ENCODE measurements at places on chromosomes 12 and 14.

DNA sequence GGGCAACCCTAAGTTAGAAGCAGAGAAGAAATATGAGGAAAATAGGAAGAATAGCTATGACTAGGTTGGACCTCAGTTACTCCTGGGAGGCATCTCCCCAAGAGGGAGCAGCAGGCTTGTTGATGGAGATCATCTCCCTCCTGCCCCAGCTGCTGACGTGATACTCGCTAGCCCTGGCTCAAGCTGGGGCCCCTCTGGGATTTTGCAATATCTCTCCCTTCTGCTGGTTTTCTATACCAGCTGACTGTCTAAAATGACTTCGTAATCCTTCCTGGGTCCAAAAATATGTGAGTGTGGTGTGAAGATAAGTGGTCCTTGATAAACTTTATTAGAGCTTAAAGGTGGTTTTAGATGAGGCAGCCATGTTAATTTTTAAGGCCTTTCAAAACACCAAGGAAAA lies 4.5 kb upstream of the HECTD4 start:
- DNase-seq = no peak

DNA sequence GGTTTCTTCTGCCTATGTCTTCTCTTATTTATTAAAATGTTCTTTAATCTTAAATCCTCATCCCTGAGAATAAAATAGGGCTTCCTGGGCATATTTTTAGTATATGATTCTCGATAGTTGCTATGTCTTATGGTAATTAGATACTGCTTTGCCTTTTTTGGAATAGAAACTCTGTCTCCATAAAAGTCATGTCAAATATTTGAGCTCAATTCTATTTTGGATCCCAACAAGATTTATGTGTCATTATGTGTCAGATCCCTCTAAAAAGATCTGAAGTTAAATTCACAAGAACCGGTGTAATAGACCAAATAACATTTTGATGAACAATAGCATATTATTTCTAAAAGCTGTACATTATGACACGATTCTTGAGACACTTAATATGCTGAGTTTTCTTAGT lies 312.5 kb upstream of the PDE3A start:
- DNase-seq = no peak

DNA sequence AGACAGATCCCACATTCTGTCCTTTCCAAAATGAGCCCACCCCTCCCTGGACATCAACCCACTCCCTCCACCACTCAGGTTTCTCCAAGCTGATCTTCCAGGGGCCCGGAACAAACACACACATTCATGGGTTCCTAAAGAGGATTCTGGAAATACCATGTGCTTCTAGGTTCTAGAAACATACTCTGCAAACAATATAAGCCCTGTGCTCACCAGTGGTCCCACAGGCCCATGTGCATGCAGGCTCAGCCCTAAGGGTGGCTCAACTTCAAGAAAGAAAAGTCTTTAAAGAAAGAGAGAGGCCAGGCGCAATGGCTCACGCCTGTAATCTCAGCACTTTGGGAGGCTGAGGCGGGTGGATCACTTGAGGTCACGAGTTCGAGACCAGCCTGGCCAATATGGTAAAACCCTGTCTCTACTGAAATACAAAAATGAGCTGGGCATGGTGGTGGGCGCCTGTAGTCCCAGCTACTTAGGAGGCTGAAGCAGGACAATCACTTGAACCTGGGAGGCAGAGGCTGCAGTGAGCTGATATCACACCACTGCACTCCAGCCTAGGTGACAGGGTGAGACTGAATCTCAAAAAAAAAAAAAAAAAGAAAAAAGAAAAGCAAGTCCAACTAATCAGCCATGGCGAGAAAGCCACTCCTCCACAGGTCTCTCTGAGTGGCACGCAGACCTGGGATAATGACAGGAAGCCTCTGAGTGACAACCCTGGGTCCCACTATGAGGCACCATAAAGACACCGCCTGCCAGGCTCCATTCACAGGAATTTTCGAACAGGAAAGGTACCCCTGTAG lies 59.5 kb upstream of the PNMA1 start:
- DNase-seq = no peak

DNA sequence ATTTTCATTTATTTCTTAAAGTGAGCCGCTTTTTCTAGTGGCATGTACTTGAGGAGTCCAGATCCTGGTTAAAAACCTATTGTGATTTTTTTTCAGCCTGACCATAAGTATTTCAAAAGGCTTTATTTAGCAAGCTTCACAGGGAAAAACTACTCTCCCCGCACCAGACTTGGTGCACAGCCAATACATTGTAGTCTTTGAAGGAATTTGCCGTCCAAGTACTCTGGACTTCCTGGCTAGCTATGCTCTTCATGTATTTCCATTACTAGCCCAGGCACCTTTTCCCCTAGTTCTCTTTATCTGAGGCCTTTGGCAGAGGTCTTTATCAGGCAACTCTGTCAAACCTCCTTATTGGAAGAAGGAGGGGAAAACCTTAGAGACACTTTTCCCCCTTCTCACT lies 234.7 kb downstream of the CCDC91 start:
- DNase-seq = peak; percentile 45

DNA sequence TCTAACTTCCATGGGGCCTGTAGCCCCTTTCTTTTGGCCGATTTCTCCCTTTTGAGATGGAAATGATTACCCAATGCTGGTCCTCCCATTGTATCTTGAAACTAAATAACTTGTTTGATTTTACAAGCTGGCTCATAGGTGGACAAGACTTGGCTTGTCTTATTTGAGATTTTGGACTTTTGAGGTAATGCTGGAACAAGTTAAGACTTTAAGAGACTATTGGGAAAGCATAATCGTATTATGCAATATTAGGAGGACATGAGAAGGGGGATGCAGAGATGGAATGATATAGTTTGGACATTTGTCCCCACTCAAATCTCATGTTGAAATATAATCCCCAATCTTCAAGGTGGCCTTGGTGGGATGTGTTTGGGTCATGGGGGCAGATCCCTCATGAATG lies 49.2 kb upstream of the LYZ start:
- no peak for DNase-seq

- no peak for DNase-seq
Measured at GRCh38 chr12:24042651-24043050, 93.2 kb upstream of the SOX5 start.

GRCh38 chr12:55708695-55709233 lies 1.1 kb upstream of the ITGA7 start:
- DNase-seq = no peak

DNA sequence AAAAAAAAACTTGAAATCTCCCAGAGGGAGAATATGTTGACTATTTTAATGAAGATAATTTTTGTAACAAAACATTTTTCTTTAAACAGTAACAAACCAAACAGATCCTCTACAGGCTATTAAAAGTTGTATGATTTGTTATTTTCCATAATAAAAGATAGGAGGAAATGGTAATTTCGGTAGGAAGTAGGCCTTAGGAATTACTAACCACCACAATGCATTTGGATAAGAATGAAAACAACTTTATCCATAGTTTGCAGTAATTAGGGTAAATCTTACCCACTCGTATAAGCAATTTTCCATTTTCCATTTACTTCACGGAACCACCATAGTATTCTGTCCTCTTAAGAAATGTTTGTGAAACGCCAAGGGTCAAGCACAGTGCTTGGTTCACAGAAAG lies 6.0 kb downstream of the USP44 start:
- DNase-seq = no peak

- DNase-seq = peak; percentile 62
Measured at GRCh38 chr12:126493366-126494108, 1428.3 kb downstream of the AACS start.

DNA sequence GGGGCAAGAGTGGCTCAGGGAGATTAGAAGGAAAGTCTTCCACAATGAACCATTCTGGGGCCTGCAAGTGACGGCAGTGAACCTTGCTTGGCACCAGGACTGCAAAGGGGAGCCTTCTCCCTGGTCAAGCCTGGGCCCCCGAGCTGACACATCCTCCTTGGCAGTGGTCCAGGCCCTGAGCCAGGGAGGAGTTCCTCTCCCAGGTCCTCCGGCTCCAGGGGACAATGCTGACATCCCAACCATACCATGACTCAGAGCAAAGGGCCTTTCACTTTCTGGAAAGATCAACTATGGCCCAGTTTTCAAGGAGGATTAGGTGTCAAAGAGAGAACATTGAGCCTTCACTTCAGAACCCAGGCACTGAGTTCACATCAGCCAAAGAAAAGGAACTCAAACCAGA lies 756.5 kb upstream of the TBX3 start:
- peak; percentile 93 for DNase-seq

GRCh38 chr12:67991158-67991557 lies 1.9 kb downstream of the IFNG-AS1 start:
- no peak for DNase-seq

GRCh38 chr14:20801726-20802125 lies 918 bp downstream of the RNASE1 start:
- no peak for DNase-seq

- no peak for DNase-seq
Measured at GRCh38 chr12:97875064-97875463, 412.5 kb downstream of the RMST start.

DNA sequence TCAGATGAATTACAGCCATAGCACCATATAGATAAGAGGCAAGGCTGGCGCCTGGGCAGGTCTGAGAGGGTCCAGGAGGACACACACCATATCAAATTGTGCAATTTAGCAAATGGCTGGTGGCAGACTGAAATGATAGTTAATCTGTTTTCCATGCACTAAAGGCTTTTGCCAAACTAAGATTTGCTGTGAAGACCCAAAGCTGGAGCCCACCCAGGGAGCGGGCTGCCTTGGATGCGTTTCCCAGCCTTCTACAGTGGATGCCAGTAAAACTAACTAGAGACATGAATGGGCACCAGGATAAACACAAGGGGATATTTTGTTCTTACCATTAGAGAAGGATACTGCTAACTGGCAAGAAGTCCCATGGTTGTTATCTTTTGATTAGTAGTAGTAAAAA lies 475.1 kb downstream of the DPF3 start:
- DNase-seq = no peak

DNA sequence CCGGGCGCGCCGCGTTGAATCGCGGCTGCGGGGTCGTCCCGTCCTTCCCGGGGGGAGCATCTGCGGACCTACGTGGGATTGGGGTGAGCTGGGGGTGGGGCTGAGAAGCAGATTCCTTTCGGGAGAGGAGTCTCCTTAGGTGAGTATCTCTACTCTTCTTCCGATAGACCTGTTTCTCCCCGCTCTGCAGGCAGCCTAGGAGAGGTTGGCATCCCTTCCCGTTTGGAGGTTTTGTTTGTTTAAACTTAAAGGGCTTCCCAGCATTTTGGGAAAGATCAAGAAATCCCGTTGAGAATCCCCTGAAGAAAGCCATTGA lies 411 bp downstream of the TTLL5 start:
- no peak for DNase-seq

DNA sequence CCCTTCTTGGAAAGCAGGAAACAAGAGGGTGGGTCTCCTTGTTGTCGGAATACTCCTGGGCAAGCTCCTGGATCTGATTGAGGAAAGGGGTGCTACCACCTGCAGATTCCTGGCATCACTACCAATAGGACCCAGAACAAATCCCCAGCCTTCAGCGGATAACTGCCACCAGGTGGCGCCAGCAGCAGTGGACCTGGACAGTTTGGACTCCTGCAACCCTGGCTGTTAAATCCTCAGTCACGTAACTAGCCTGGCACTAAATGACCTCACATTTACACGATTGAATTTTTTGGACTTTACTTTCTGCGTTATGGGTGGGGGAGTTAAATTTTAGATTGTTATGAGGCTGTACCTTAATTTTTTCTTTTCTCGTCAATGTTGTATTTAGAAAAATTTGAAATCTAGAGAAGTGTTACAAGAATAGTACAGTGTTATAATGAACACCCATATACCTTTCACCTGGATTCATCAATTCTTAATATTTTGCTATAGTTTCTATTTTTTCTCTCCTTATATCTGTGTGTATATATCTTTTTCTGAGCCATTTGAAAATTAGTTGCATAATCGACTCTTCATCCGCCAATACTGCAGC lies 95.6 kb downstream of the GAS2L3 start:
- peak; percentile 63 for DNase-seq

DNA sequence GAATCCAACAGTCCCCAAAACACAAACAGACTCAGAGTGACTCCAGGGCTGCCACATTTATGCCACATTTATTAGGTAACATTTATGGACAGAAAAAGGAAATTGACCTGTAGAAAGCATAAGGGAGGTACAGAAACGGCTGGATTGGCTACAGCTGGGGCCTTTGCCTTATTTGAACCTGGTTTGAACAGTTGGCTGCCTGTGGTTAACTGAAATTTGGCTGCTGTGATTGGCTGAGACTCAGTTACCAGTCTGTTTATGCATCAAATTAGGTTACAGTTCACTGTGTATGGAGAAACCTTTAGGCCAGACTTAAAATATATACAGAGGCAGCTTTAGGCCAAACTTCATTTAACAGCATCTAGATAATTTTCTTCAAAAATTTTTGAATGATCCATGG lies 27.8 kb upstream of the PCNX1 start:
- DNase-seq = no peak

DNA sequence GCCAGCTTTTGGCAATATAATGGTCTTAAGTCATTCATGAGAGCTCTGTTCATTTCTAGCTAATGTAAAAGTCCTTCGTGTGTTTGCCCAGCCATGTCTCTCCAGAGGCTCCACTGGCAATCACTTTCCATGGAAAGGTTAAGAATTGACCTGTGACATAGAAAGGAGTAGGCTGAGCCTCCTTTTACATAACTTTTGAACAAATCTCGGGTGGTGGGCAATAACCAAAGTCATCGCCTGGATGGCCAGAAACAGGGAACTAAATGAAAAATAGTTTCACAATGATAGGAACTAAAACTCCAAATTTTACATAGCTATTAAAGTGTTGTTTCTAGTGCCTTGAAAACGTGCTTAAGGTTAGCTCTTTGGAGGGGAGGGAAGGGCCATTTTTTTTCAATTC lies 6.5 kb downstream of the BHLHE41 start:
- DNase-seq = no peak

DNA sequence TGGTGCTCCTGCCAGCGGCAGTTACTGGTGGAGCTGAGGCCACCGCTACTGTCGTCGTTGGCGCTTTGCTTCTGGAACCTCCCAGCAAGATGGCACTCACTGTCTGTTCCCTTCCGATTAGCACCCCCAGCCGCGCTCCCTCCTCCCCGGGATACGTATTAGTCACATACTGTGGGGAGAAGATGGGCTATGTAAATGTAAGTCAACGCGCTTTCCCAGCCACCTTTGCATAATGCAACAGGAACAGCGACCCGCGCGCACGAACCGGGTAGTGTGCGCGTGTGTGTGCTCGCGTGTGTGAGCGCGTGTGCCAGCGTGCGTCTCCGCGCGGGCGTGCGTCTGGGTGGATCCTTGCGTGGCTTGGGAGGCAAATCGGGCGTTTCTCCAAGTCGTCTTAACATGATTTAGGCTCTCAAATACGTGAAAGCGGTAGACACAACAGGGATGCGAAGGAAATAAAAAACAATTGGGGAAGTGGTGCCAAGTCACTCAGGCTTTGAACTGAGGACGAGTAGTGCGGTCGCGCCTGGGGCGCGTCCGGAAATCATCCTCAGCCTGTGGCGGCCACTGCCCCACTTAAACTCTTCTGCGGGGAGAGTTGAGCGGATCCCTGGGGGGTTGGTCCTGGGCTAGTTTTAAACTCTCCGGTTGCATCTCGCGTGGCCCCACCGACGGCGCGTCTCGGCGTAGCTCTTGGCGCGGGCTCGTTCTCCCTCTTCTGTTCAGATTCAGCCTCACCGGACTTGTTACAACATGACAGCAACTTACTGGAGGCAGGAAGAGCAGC lies 1.8 kb downstream of the FLRT2 start:
- DNase-seq = no peak

Data from M059J (cell line).